ENCODE measurements at places on chromosomes 6 and 20.

- DNase-seq = no peak
Observed at GRCh38 chr20:3728354-3728753, 4.1 kb upstream of the HSPA12B start.

GRCh38 chr6:77440206-77440976 is 22.9 kb downstream of the HTR1B start:
- no peak for DNase-seq

- DNase-seq = no peak
Observed at GRCh38 chr6:45704056-45704800, 311.4 kb downstream of the CLIC5 start.

- DNase-seq = no peak
Observed at GRCh38 chr6:48229841-48230240, 118.8 kb upstream of the PTCHD4 start.

- no peak for DNase-seq
Observed at GRCh38 chr6:27279513-27280063, 32.1 kb downstream of the PRSS16 start.

DNA sequence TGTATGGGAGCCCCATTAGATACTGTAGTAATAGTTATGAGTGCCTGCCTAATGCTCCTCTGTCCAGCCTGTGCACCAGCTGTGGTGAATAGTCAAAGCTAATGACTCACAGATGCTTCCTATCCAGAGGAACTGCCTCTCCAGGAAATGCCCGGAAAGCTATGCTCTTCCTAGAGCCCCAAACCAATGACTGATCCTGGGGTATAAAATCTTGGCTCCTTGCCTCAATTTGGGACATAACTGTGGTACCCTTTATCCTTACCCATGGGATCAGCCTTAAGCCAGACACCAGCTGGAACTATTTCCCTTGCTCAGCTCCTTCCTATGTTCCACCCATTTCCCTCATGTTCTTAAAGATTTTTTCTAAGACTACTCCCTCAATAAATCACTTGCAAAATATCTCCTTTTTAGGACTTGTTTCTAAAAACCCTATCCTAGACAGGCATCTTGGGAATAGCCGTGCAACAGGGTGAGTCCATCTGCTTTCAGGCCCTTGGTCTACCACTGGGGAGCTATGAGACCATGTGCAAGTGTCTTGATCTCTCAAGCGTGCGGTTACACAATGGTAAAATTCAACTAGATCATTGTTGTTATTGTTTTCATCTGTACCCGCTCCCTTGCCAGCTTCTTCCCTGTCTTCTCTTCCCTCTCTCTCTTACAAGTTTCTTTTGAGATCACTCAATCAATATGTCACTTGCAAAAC is 283.7 kb downstream of the BTBD3 start:
- DNase-seq = no peak

DNA sequence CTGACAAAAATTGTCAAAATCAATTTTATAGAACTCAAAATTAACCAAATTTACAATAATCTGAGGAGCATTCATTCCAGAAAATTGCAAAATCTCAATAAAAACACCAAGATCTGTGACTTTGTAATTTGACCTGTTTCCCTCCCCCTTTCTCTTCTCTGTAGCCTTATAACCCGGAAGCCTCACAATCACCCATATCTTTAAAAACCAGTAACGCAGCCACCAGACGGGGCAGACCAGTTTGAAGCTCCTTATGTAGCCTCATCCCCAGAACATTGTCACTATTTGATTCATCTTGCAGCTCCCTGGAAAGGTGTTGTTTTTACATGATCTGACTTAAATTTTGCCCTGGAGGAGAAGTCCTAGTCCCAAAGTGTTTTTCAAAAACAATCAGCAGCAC is 27.5 kb upstream of the TGM6 start:
- DNase-seq = no peak

- DNase-seq = no peak
Observed at GRCh38 chr20:10910535-10911178, 236.9 kb upstream of the JAG1 start.

DNA sequence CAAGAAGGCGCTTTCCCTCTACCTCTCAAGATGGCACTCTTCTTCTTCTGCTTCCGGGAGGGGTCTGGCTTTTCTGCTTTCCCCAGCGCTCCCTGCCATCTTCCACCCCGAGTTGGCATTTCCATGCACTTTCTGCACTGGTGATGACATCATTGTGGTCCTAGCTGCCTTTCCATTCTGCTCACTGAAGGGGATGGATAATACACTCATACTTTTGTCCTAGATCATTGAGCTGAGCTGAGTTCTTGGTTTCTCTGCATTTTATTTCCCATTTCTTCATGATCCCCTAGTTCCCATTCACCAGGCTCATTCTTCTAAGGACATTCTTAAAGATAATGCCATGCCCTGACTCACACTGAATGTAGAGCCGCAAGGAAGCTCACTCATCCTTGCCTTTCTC is 96.7 kb downstream of the EDN1 start:
- DNase-seq = no peak

DNA sequence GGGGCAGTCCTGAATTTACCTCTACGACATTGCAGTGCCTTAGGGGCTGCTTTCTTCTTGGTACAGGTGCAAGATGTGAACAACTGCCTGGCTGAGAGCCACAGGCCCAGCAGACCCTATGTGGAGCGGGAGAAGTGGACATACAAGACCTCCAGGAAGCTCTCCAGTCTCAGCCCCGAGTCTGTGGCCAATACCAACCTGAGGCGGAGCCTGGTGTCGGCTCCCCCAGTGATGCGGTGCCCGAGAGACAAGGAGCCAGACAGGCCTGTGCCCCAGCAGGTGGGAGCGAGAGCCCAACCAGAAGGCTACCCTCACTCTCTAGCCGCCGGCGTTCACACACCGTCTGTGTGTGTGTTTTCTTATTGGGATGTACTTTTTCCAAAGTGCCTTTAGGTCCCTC is 59.6 kb downstream of the EFCAB8 start:
- no peak for DNase-seq

DNA sequence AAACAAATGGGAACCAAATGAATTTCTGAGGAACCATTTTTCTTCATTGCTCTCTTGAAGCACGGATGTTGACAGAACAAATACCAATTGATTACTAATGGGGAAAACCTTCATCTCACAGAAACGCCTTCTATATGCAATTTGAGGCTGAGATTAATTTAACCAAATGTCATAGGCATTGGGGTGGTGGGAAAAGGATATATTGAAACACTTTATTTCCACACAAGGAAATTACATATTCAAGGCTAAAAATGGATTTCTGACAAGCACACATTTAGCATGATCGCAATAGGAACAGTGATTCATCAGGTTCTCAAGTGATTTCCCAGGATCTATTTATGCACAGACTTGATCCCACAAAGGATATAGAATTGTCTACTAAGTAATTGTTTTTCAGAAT is 88.9 kb downstream of the COL12A1 start:
- no peak for DNase-seq

DNA sequence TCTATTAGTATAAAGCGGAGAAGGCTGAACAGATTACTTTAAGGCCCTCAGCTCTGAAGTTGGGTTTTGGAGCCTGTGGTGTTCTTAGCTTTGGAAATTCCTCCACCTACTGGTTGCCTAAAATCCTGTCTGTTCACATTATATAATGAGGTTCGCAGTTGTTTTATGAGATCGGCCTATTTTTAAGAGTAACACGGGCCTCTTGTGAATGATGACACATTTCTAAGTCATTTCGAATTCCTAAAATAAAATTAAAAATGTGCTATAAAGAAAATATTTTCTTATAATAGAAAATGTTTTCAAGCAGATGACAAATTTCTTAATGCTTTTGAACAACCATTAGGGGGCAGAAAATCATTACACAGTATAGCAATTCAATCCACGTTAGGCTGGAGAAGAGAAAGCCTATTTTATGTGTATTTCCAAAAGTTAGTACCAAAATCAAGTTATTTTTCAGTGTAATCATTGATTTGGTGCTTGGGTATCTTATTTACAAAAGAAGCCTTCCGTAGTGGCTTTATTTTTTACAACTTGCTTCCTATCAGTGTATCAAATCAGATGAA is 15.8 kb upstream of the FAM8A1 start:
- peak; percentile 62 for DNase-seq

DNA sequence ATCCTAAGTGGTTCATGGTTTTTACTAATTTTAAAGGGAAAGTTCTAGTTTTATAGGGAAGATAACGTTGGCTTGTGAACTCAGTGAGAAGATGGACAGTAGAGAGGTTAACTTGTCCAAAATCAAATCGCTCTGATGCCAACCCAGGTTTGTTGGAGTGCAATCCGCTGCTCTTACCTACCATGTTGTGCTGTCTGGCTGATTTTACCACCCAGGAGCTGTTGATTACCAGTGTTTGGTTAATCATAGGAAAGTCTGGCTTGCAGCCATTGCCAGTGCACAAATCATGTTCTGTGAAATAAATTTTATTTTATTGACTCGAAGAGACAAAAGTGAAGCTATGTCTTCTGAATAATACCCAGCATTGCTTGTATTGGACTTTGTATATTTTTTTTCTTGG is 92.4 kb downstream of the PLCB4 start:
- no peak for DNase-seq

DNA sequence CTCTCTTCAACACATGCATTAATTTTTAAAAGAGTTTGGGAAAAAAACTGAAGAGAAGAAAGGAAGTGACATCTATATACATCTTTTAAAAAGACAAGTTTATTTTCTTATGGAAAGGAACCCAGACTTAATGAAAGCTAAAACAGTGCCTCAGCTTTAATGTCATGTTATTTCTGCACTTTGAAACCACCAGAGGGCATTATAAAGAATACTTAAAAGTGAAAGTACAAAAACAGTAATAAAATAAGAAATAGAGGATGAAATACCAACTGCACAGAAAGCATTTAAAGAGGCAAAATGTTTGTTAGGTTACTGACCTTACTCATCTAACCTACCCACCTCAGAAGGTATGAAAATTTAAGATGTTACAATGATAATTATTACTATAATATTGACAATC is 98.8 kb downstream of the HUS1B start:
- DNase-seq = no peak
